ENCODE measurements at places on chromosomes 2 and 18.

- DNase-seq: no peak
Observed at GRCh38 chr2:149564097-149564496, 23.5 kb downstream of the MMADHC start.

- DNase-seq: no peak
Observed at GRCh38 chr2:223538920-223539440, 63.2 kb downstream of the SCG2 start.

DNA sequence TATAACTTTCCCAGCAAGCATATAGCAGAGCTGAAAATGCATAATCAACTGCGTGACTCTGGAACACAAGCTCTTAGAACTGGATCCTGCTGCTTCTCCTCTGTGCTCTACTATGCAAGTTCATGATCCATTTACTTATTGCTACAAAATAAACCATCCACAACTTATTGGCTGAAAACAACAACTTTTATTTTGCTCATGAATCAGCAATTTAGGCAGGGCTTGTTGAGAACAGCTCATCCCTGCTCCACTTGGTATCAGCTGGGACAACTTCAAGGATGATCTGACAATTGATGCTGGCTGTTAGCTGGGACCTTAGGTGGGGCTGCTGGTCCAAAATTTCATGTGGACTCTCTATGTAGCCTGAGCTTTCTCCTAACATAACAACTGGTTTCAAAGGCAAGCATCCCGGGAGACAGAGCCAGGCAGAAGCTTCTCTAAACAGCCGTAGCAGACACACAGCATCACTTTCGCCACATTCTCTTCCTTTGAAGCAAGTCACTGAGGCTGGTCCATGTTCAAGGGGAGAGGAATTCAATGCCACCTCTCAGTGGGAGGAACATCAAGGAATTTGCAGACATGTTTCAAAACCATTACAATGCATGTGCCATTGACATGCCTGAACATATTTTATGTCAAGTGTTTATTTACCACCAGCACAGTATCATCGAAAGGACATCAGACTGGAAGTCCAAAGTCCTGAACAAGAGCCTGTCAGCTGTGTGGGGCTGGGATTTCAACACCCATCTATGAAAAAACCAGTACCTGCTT is 153.1 kb upstream of the PKDCC start:
- DNase-seq: peak; percentile 31

DNA sequence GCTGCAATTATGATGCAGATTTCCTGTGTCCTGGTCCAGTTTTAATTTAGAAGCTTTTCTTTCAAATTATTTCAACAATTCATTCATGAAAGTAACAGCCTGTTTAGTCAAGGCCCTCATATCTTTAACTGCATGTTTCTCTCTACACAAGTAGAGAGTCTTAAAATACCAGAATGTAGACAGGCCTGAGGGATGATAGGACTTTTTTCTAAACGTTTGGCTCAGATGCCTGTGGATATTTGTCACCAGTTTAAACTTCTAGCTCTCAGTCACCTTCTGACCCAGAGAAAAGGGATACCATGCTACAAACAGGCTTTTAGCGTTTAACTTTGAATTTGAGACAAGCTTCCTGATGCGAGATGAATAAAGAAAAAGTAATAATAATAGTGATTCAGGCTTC is 15.7 kb downstream of the COL5A2 start:
- DNase-seq: no peak

- no peak for DNase-seq
Observed at GRCh38 chr2:115169814-115170213, 727.4 kb downstream of the DPP10 start.

GRCh38 chr2:195038153-195038552 is 618.9 kb upstream of the SLC39A10 start:
- DNase-seq: no peak

DNA sequence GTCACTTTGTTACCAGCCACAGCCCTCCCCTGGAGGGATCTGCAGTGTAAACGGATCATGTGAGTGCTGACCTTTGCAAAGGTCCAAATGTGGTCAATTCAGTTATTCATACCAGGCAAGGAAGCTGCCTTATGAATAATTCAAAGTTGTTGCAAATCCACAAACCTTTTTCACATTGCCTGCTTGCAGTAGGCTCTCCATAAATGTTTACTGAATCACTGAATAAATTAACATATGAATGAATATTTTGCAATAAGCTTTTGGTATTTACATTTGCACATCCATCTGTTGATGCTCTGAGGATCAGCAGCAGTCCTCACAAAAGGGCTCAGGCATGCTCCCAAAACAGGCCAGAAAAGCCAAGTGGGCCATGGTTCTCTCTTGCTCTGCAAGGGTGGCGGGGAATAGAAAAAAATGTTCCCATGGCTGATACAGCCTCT is 156.8 kb downstream of the VAPA start:
- DNase-seq: no peak

DNA sequence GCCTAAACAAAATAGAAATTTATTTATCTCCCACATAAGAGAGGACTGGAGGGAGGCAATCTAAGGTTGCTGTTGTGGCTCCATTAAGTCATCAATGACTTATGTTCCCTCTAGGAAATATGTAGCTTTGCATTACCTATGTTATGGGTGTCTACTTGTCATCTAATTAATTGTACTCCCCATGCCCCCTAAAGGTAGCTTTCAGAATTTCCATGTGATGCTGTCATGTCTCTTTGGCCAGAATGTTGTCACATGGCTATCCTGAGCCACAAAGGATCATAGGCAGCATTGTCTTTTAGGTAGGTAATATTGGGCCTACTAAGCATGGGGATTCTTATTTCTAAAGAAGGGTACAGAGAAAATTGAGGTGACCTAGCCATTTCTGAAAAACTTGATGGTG is 935.6 kb upstream of the FANCL start:
- no peak for DNase-seq

DNA sequence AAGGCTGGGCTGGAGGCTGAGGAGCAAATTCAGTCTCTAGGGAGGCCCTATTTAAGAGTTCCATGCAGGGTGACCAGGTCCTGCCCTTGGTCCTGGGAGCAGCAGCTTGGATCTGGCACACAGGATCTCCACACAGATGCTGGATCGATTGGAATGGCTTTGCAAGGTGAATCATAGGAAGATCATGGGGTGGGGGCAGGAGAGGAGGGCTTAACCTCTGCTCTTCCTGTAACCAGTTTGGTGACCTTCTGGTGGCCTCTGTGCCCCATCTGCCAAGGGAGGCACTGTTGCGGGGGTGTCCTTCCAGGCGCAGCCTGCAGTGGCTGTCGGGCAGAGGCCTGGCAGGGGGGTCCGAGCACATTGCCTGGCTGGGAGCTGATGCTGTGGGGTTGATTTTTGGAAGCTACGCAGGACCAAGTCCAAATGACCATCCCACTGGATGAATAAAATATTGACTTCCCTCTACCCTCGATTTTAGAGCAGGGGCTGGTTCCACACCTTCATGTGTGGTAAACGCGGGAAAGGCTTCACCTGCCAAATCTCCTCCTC is 79.7 kb downstream of the EDAR start:
- DNase-seq: no peak

DNA sequence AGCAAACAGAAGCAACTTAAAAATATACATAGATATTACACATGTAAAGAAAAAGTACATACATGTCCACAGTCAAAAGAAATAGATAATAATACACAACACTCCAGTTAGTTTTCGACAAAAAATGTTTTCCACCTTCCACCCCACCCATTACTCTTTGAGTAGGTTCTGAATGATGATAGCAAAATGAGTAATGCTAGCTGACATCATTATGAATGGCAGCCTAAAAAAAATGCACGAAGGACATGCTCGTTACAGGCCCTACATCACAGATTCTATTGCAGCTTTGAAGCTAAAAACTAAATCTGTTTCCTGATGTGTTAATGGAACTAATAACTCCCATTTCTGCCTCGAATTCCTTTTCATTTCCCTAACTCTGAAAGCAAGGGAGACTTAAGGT is 578.7 kb upstream of the NETO1 start:
- DNase-seq: no peak

GRCh38 chr18:21031845-21032244 is 79.8 kb downstream of the ROCK1 start:
- no peak for DNase-seq

GRCh38 chr2:157404363-157404762 is 39.5 kb downstream of the CYTIP start:
- no peak for DNase-seq

DNA sequence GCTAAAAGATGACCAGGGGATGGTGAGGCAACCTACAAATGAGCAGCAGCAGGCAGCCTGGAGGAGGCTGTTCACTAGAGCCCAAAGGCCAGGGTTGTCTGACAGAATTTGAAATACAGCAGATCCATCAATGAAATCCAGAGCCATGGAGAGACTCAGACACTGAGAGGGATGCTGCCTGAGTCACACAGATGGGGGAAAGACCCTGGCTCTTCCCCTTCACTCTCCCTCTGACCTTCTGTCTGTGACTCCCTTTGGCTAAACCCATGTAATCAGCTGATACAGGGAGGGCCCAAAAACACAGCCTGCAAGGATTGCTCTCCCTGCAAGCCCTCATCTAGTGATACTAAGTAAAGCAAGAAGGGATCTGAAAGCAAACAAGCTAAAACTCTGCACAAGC is 166.5 kb upstream of the SPOPL start:
- DNase-seq: no peak

DNA sequence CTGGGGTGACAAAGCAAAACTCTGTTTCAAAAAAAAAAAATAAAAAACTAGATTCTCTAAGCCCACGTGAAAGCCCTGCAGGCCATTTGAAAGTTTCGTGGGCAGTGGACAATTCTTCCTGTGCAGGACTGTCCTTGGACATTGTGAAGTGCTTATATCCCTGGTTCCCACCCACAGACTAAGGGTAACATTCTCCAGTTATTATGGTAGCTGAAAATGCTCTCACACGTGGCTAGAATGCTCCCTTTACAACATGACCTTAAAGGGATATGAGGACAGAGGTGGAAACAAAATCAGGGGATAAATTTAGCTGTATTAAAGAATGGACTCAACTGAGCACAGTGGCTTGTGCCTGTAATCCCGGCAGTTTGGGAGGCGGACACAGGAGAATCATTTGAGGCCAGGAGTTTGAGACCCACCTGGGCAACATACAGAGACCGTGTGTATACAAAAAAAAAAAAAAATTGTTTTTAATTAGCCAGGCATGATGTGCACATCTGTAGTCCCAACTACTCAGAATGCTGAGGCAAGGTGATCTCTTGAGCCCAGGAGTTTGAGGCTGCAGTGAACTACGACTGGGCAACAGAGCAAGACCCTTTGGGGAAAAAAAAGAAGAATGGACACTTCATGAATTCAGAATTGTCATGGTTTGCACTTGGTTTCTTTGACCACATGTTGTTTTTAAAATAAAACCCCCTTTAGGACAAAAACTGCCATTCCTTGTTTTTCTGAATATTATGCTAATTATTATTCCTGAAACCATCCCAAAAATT is 167.9 kb downstream of the MGAT5 start:
- DNase-seq: no peak

DNA sequence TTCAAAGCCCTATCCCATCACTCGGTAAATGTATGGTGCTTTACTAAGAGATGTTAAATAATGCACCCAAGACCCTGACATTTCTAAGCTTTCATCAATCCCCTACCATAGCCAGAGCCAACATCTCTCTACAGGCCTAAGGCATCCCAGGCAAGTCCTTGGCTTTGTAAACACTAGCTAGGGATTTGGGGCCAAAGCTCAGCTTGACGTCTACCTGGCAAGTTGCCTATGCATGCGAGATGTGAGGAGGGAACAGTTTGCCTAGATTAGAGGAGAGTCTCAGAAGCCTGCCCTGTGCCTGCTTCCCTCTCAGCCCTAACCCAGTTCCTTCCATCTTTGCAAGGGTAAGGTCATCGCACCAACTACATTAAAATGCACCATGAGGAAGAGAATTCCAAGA is 221.5 kb upstream of the NCKAP5 start:
- peak; percentile 14 for DNase-seq

DNA sequence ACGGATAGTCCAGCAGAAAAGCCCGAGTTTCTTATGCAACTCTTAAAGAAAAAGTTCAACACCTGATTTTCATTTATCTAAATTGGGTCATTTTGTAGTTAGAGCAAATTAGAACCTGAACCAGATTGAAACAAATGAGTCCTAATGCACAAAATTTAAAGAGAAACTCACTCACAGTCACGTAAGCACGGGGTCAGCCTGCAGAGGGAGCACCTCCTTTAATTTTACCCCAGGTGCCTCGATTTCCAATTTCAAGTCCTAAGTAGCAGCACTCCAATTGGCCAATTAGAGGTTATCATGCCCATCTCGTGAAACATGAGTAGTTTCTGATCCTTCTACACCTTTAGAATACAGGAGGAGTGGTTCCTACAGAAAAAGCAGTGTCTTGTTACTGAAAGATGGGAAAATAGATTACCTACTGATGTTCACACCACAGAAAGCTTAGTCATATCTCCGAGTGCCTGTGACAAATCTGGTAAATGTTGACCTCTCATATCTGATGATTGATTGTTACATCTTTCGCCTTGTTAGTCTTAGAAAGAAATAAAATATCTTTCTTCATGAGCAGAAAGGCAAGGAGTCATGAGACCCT is 1929.8 kb upstream of the LRRTM1 start:
- no peak for DNase-seq

- DNase-seq: no peak
Observed at GRCh38 chr18:22176420-22177326, 7.3 kb downstream of the GATA6 start.
